Activated CD8-positive, alpha-beta T cell treated with anti-CD3 and anti-CD28 coated beads for 36 hours (primary cell): ENCODE measurements at places on chromosomes 6 and 20.

DNA sequence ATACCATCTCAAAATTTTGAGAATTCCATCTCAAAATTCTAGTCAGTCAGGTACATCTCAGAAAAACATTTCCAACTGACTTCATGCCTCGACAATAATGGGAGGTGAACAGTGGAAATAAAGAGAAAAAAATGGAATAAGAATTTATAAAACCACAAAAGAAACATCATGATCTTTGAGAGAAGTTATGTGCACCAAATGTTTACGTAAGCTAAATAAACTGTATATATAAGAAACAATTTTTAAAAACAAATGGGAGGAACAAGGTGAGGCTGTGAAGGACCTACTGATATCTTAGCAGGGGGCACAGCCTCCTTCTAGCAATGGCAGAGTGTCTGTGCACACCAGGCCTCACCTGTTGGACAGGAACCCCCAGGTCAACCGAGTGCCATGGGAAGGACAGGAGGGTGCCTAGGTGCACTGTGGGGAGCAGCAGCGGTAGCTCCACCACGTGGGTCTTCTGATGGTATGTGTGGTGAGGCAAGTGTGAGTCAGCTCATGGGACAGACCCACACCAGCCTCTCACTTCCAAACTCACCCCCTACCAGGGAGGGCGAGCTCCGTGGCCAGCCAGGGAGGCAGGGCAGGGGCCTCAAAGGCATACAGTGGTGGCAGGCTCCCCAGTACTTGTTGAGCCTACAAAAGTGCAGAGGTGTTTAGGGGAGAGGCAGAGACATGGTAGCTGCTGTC is 23.2 kb downstream of the DIDO1 start:
- peak; percentile 33 for DNase-seq

DNA sequence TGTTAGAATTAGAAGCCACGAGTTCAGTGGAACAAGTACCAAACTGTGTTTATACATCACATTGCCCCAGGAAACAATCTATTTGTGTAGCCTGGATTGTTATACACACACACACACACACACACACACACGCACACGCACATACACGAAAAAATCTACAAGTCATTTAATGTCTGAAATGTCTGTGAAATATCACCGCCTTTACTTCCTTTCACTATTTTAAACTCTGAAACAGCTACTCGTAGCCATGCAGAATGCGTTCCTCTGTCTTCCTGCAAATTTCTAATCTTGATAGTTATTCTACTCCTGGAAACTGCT is 84.4 kb upstream of the SCAF8 start:
- DNase-seq, result no peak

DNA sequence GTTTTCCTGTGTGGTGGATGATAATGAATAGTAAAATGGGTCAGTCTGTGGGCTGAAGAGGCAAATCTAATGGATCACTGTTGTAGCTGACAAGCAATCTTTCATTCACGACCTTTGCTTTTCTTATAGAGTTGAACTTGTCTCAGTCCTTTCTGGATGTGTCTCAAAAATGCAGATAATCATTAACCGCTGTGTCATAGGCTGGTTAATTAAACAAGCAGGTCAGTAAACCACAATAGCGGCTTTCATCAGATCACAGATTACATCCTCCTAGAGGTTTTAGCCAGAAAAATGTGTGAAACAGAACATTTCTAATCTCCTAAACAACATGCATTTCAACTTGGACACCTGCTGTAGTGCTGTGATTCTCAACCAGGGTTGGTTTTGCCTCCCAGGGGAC is 2.5 kb upstream of the METTL24 start:
- DNase-seq, result no peak

DNA sequence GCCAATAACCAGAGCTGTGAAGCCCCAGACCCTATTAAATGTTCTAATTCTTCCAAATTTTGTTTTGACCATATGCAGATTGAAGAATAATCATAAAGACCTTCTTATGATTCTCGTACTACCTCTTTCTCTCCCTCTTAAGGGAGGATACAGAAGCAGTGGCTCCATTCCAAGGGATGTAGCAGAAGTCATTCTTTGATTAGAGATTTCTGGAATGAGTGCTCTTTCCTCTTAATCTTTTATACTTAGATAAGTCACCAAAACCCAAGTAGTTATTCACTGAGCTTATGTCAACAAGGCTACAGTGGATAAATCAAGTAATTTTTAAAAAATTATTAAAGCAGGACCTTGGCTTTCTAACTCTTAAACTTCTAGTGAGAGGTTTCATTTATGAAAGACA is 266.0 kb upstream of the STXBP5 start:
- DNase-seq, result no peak

GRCh38 chr20:50111120-50111828 is 1.7 kb downstream of the UBE2V1 start:
- peak; percentile 75 for DNase-seq

DNA sequence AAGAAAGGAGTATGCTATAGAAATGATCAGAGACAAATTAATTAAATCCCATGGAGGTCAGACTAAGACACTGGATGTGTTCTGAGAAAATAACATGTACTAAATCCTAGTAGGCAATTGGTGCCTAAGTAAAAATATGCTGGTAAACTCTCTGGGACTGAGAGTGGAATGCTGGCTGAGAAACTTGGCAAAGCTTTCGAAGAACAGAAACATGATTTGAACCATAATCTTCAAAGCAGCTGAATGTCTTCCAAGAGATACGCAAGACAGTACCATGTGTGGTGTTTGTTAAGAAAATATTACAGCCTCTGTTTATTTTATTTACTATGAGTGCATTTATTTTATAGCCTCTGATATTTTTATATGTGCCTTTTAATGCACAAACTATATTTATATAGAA is 55.2 kb downstream of the EFHC1 start:
- DNase-seq, result no peak

GRCh38 chr6:121503589-121503991 is 68.1 kb downstream of the GJA1 start:
- no peak for DNase-seq

GRCh38 chr6:9412951-9413559 is 977.7 kb upstream of the SLC35B3 start:
- peak; percentile 36 for DNase-seq

DNA sequence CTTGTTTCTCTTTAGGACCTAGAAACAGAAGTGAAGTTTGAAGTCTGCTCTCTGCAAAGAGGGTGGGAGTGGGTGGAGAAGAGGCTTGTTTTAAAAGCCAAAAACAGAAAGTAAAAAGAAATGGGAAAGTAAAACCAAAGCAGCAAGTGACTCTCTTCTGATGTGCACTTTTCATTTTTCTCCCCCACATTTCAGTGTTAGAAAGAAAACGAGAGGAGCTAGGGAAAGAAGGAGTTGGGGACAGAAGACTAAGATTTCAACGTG is 1.3 kb downstream of the C6orf141 start:
- peak; percentile 16 for DNase-seq

- no peak for DNase-seq
Observed at GRCh38 chr6:76166297-76166696, 93.8 kb upstream of the IMPG1 start.

DNA sequence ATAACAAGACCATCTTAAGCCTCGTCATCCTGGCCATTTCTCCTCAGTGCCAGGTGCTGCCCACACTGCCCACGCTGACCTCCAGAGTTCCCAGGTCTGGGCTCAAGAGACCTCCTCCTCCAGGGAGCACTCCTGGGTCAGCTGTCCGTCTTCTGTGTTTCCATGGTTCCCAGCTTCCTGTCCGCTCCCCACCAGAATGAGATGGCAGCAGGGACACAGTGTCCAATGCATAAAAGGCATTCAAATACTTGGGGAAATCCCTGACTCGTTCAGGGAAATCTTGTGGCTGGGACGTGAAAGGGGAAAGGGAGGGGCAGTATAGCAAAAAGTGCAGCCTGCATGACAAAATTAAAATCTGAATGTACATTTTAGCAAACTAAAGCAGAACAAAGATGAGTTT is 54.3 kb downstream of the SLC23A2 start:
- peak; percentile 47 for DNase-seq

DNA sequence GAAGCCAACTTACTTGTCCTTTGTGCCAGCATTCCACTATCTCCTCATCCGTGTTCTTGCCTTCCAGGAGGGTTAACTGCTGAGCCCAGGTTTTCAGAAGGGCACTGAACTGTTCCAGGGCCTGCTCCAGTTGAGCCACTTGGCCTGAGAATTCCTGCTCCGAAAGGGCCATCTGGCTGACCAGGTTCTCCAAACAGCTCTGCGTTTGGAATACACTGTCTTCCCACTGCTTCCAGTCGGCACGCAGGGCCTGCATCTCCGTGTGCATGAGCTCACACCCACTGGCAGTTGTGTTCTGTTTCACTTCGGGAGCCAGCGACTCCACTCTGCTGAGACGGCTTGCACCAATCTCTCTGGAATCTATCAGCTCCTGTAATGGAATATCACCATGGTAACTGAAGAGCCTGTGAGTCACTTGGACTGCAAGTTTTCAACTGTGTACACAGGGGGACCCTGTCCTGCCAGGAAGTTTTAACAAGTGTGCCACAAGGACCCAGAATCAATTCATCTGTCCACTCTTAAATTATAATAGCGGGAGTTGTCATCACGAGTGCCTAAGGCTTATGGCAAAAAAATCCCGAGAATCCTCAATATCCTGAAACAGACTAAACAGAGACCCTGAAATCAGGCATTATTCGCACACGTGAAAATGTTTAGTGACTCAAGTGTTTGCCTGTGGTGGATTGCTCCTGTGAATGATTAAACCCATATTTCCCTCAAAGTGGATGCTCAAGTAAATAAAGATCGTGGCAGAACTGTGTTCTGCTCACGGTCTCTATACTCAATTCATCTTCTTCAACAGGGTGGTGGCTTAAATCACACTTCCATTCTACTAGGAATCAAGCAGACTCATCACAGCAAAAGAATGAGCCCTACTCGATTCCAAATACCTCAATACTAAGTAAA is 255.9 kb downstream of the SYNE1 start:
- DNase-seq, result no peak

- peak; percentile 55 for DNase-seq
Observed at GRCh38 chr6:161418463-161418945, 144.6 kb upstream of the AGPAT4 start.

DNA sequence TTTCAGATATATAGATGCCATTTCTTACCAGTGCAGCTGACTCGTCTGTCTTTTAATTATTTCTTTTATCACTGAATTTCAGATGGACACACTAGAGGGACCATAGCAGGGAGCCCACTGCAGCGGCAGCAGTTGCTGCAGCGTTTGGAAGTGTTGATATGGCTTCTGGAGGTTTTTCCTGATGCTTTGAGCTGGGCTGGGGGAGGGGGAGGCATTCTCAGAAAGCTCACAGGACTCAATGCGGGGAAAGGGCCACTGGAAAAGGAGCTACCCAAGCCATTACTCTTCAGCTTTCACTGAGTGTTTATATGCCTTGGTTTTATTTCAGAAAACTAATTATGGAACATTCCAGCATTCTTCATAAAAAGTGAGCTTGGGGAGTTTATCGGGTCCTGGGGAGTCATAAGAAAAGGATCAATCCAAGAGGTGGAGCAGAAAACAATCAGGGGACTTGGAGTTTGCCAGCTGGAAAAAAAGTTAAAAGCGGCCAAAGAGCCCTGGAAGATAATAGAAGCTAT is 740.4 kb upstream of the FLRT3 start:
- DNase-seq, result no peak

DNA sequence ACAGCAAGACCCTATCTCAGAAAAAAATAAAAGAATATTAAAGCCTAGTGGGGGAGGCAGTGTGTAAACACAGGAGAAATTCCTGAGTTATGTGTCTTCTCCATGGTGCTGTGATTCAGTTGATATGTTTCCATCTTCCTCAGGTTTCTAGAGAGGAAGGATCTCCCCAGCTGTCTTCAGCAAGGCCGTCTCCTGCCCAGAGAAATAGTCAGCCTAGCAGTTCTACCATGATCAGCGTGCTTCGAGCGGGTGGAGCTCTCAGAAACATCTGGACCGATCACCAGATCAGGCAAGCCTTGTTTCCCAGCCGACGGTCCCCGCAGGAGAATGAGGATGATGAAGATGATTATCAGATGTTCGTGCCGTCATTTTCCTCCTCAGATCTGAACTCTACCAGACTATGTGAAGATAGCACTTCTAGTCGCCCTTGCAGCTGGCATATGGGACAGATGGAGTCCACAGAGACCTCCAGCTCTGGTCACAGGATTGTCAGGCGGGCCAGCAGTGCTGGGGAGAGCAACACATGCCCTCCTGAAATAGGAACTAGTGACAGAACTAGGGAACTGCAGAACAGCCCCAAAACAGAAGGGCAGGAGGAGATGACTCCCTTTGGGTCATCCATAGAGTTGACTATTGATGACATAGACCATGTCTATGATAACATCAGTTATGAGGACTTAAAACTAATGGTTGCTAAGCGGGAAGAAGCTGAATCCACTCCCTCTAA is 34.9 kb upstream of the MTHFD1L start:
- DNase-seq, result no peak

DNA sequence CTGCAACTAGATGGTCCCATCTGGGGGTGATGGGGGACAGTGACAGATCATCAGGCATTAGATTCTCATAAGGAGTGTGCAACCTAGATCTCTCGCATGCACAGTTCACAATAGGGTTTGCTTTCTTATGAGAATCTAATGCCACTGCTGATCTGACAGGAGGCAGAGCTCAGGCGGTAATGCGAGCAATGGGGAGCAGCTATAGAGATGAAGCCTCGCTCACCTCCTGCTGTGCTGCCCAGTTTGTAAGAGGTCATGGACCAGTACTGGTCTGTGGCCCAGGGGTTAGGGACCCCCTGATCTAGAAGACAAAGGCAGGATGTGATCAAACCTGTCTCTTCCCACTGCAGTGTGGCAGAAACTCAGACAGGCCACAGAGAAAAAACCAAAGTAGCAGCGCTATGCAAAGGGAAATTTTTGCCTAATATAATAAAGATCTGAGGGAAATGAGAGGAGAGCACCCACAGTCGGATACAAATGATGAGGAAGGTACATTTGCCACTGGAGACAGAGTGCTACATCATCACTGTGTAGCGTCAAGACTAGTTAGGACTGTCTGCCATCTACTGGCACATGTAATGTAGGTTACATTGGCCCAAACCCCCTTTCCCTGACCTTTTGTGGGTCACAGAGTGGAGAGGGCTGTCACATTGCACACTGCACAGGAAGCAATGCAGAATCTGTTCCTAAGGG is 4.1 kb upstream of the LY86 start:
- DNase-seq, result no peak

DNA sequence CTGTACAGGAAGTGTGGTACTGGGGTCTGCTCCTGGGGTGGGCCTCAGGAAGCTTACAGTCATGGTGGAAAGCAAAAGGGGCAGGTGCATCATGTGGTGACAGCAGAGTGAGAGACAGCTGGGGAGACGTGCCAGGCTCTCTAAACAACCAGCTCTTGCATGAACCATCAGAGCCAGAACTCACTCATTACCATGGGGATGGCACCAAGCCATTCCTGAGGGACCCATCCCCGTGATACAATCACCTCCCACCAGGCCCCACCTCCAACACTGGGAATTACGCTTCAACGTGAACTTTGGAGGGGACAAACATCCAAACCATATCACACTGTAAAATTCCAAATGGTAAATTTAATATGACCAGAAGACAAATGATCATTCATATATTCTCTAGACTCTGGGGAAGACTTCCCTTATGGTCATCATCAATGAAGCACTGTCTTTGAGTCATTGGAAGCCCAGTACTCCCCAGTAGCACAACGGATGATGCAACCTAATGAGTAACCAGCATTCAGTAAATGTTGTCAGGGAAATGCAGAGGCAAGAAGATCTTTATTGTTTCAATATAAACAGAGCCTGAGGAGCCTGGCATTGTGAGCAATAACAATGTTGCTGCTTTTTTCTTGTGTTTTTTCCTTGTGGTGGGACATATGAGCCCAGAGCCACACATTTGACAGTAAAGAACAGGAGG is 48.2 kb upstream of the RALY start:
- DNase-seq, result no peak

- DNase-seq, result no peak
Observed at GRCh38 chr6:31060145-31060544, 49.9 kb downstream of the MUC22 start.

GRCh38 chr6:160035693-160036330 is 66.9 kb downstream of the IGF2R start:
- DNase-seq, result no peak
